ENCODE measurements at places on chromosomes 7 and 10.

DNA sequence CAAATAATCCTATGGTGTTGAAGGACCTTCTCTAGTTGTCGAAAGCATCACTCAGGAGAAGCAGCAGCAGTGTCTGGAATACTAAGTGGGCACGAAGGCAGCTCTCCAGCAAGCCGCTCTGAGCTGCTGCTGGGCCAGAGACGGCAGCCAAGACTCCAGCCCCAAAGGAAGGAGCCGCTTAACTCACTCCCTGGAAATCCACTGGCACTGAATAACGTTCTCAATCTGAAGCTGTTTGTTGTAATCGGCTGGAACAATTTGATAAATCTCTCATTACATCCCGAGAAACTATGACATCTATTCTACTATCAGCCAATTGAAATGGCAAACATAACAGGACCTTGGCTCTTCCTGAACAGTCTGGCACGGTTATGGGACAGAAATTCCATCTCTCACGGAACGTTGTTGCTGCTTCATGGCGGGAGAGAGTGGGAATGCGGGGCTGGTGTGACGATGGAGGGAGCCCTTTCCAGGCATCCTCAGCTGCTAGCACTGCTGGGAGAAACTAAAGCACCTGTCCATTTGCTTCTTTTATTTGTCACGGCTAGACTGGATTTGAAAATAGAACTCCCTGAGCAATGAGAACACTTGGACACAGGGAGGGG, 331.5 kb upstream of the RNF32 start:
- H3K27ac ChIP-seq = no peak overlapping the region
- H3K4me3 ChIP-seq = no peak overlapping the region
- DNase-seq = no peak
- peaks cover 2% of the 10 kb centered on the region for H3K27me3 ChIP-seq

DNA sequence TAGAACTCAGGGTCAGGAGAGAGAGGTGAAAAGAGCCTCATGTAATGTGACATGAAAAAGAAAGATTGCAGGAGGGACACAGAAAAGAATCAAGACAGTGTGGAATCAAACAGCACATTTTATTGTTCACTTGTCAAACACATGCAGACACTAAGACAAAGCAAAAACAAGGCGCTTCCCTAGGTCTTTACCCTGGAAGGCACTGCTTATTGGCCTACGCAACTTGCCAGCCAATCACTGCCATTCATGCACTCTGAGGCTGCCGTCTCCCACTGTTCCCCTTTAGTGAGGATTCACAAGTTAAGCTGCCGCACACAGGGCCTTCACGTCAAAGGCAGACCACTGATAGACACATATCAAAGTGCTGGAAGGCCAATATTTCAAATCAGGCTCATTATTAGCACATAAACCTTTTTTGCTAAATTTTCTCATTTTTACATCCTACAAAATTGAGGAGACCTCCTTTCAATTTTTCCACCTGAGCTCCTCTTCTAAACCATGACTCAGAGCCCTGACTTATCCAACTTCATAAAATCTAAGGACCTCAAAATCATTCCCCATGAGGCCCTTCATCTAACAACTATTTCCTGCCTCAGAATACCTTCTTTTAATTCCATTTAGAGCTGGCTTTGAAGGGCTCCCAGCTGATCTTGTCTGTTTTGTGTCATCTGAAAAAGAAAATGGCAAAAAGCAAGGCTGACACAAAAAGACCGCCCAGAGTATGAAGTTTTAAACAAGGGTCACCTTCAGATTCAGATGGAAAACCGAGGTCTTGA, 149.4 kb downstream of the CHCHD3 start:
- H3K27ac ChIP-seq = no peak overlapping the region
- no peak overlapping the region for H3K4me3 ChIP-seq
- H3K4me1 ChIP-seq = peaks cover 2% of the 10 kb centered on the region

DNA sequence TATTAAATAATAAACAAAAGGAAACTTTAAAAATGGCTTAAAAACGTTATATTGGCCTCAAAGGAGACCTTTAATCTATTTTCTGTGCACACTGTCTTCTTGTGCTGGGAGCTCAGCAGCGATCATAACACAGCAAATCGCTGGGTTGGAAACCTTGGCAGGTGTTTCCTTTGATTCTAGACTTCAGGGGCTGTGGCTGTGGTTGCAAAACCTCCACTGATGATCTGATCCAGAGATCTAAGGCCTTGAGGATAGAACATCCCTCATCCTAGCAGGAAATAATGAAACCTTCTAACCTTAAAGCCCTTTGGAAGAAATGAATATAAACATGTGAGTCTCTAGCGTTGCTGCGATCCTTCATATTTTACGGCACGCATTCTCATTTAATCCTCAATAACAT, 29.8 kb downstream of the CDHR3 start:
- no peak overlapping the region for H3K27ac ChIP-seq
- H3K36me3 ChIP-seq = no peaks in the 10 kb centered on the region
- DNase-seq = no peak
- H3K4me3 ChIP-seq = no peak overlapping the region
- H3K4me1 ChIP-seq = peaks cover 11% of the 10 kb centered on the region

DNA sequence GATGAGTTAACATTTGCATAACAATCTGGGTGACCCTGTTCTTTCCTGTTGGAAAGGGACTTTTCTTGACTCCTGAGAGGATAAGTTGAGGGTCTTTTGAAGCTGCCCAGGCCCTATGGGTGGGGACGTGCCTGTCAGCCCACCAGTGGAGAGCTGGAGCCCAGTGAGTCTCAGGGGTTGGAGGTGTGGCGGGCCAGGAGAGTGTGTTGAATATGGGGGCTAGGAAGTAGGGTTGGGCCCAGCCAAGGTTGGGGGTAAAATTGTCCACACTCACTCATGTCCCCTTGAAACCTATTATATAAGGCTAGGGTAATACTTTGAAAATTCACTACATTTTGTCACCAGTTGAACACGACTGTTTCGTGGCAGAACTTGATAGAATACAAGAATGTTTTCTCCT, 17.9 kb upstream of the KAT6B start:
- no peaks in the 10 kb centered on the region for H3K36me3 ChIP-seq
- no peak overlapping the region for H3K27ac ChIP-seq
- DNase-seq = no peak
- H3K4me1 ChIP-seq = no peaks in the 10 kb centered on the region
- H3K27me3 ChIP-seq = no peaks in the 10 kb centered on the region
- H3K4me3 ChIP-seq = no peak overlapping the region

GRCh38 chr10:123643315-123643714, 22.8 kb upstream of the GPR26 start:
- H3K4me3 ChIP-seq = no peak overlapping the region
- no peaks in the 10 kb centered on the region for H3K36me3 ChIP-seq
- H3K4me1 ChIP-seq = peaks cover 16% of the 10 kb centered on the region
- no peak overlapping the region for H3K27ac ChIP-seq
- DNase-seq = no peak

DNA sequence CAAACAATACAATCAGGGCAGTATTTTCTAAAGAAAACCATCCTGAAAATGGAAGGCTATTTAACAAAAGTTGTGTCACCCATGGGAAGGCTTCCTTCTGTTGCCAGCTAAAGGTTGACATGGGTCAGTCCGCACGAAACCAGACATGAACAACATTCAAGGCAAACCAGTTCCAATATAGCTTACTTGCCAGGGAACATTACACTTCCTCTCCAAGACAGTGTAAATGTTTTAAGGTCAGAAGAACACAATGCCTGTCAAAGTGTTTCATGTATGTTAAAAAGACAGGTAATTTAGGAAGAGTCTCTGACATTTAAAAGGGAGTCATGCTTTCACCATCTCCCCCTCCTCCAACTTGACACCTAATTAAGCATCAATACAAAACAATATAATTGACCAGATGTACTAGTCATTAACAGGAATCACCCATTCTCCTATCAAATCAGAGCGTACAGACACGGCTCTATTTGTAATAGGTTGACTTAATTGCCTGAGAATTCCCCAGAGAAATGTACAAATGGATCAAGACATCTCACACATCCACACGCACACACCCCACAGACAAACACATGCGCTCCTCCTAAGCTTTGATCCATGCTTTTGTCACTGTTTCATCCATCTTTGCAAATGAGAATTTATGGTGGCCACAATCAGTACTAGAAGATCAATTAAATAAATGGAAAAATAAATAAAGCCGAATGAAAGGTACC, 69.5 kb downstream of the CACNA2D1 start:
- H3K36me3 ChIP-seq = no peaks in the 10 kb centered on the region
- H3K4me3 ChIP-seq = no peak overlapping the region

GRCh38 chr10:110013630-110014293, 6.0 kb downstream of the ADD3 start:
- no peak for DNase-seq
- no peaks in the 10 kb centered on the region for H3K27me3 ChIP-seq
- 0 out of 2 replicates have a peak overlapping the region, but pooled peaks have one; percentile 11 for H3K27ac ChIP-seq
- H3K4me3 ChIP-seq = no peak overlapping the region
- H3K4me1 ChIP-seq = peaks cover 22% of the 10 kb centered on the region
- H3K36me3 ChIP-seq = no peaks in the 10 kb centered on the region

GRCh38 chr7:150409300-150410030, 30.3 kb downstream of the ZNF775 start:
- H3K4me3 ChIP-seq = no peak overlapping the region
- H3K4me1 ChIP-seq = peaks cover 10% of the 10 kb centered on the region
- no peaks in the 10 kb centered on the region for H3K27me3 ChIP-seq
- DNase-seq = no peak
- peaks cover 7% of the 10 kb centered on the region for H3K36me3 ChIP-seq

DNA sequence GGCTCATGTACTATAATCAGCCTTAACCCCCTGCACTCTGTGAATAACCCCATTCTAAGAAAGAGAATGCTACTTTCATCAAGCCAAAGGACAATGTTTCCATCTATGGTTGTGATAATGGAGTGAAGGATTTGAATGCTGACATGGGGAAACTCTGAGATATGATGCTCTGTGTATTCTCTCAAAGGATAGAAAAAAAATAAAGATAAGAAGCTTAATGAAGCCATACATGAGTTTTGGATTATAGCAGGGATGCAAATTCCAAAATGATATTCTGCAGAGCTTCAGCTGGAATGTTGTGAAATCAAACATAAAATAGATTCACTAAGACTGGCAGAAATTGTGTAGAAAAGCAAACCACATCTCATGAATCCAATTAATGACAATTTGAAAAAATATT, 1074.1 kb downstream of the XPNPEP1 start:
- H3K4me1 ChIP-seq = no peaks in the 10 kb centered on the region
- H3K27me3 ChIP-seq = no peaks in the 10 kb centered on the region
- no peak for DNase-seq
- H3K36me3 ChIP-seq = no peaks in the 10 kb centered on the region
- H3K27ac ChIP-seq = no peak overlapping the region

- H3K27me3 ChIP-seq = no peaks in the 10 kb centered on the region
- peaks cover 27% of the 10 kb centered on the region for H3K4me1 ChIP-seq
- H3K4me3 ChIP-seq = no peak overlapping the region
- H3K36me3 ChIP-seq = no peaks in the 10 kb centered on the region
- DNase-seq = peak; percentile 68
These were observed 27.8 kb downstream of the CDHR3 start for GRCh38 chr7:105990727-105991453.

- H3K4me1 ChIP-seq = no peaks in the 10 kb centered on the region
- DNase-seq = peak; percentile 79
- H3K36me3 ChIP-seq = 0 out of 2 replicates have a peak, but pooled peaks cover under 1% of the 10 kb centered on the region
- H3K27me3 ChIP-seq = no peaks in the 10 kb centered on the region
- H3K4me3 ChIP-seq = peak overlapping the region; percentile 81
These were observed 748 bp downstream of the PHTF2 start for GRCh38 chr7:77799078-77799964.

GRCh38 chr7:139721821-139722220, 56.0 kb downstream of the HIPK2 start:
- no peak overlapping the region for H3K27ac ChIP-seq
- H3K4me3 ChIP-seq = no peak overlapping the region
- no peak for DNase-seq
- no peaks in the 10 kb centered on the region for H3K4me1 ChIP-seq

DNA sequence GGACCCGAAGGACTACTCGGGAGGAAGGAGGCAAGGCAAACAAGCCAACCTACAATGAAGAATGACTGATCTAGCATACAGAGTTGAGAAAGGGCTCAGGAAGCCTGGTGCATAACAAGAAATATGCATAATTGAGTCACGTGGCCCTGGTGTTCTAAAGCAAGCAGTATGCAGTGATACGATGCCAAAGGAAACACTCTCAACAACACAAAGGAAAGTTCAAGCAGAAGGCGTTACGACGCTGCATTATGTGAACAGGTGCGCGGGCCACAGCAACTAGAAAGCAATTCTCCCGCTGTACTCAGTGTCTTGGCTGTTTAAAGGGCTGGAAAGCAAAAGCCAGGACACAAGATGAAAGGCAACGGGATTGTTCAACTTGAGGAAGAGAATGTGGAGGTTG, 100.8 kb downstream of the PRTFDC1 start:
- no peak overlapping the region for H3K27ac ChIP-seq
- H3K36me3 ChIP-seq = no peaks in the 10 kb centered on the region
- H3K4me3 ChIP-seq = no peak overlapping the region
- no peaks in the 10 kb centered on the region for H3K4me1 ChIP-seq
- H3K27me3 ChIP-seq = no peaks in the 10 kb centered on the region
- no peak for DNase-seq

- no peaks in the 10 kb centered on the region for H3K36me3 ChIP-seq
- H3K27me3 ChIP-seq = no peaks in the 10 kb centered on the region
- H3K4me1 ChIP-seq = no peaks in the 10 kb centered on the region
- H3K27ac ChIP-seq = no peak overlapping the region
- no peak overlapping the region for H3K4me3 ChIP-seq
- DNase-seq = no peak
These were observed 3.6 kb downstream of the PKD1L1 start for GRCh38 chr7:47944536-47945260.

Measured in H1 (cell line).